ENCODE measurements at places on chromosomes 13 and 19. TPM values are rescaled to one million over a fixed set of nuclear protein-coding genes. Genes with fewer than 3 reads are reported as not detected.

The CEBPA gene
- total RNA-seq = 6.1 TPM

The ZNF284 gene
- 2.7 TPM for total RNA-seq

The CEACAM16 gene
- total RNA-seq = not detected

- DNase-seq = no peak
These were observed 79.9 kb downstream of the FREM2 start for GRCh38 chr13:38766799-38767198.

DNA sequence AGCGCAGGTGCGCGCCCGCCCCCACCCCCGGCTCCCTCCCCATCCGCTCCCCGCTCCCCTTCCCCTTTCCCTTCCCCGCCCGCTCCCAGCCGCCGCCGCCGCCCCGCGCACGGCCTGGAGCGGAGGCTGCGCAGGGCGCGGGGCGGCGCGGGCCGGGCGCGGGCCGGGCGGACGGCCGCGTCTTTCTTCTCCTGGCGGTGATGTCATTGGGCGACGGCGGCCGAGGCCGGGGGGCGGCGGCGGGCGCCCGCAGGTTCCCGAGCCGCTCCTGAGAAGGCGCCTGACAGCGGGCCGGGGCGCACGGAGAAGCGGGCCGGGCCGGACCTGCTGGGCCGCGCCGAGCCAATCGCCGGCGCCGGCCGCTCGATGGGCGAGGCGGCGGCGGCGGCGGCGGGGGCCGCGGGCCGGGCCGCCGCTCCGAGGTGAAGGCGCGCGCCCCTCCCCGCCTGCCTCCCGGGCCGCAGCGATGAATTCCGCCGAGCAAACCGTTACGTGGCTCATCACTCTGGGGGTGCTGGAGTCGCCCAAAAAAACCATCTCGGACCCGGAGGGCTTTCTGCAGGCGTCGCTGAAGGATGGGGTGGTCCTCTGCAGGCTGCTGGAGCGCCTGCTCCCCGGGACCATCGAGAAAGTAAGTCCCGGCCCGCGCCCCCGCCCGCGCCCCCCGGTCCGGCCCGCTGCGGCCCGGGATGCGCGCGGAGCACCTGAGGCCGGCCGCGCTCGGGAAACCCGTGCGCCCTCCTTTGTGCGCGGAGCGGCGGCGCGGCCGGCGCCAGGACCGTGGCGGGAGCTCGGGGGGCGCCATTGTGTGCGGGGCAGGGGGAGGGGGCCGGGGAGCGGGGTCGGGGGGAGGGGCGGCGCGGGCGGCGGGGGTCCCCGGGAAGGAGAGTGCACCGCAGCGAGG is at the start of gene ARHGEF7:
TSS of gene ARHGEF7 (plus strand) at position 250 of the 904 bp plus-strand sequence. CDS start at position 467, 217 bp downstream.
- no peak for DNase-seq

DNA sequence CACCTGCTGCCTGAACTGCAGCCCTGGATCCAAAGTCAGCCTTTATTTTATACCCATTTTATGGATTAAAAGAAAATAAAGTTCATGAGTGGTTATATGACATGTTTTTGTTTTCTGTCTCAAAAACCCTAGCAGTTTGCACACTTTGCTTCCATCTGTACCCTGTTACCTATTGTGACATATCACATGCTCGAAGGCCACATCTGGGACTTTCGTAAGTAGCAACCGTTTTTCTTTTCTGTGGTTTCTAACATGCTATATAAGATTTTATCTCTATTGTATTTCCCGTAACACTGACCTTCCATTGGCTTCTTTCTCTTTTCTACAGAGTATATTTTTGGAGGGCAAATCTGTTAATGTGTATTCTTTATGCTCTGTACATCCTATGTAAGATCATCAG is 1007.2 kb downstream of the PCDH9 start:
- no peak for DNase-seq

DNA sequence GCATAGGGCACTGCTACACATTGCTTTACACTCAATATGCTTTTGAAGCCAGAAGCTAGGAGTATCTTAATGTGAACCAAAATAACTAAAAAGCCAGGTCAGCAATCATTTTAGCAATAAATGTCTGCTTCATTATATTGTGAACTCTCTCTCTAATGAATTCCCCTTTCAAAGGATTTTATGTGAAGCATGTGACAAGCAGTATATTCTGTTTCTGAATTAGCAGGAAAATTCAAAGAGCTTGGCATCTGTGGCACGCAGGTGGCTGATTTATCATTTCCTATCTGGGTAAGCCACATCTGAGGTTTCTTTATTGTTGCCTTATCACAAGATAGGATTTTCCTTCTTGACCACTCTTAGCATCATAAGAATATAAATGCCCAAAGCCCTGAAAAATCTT is 56.8 kb upstream of the KLF12 start:
- DNase-seq = no peak

DNA sequence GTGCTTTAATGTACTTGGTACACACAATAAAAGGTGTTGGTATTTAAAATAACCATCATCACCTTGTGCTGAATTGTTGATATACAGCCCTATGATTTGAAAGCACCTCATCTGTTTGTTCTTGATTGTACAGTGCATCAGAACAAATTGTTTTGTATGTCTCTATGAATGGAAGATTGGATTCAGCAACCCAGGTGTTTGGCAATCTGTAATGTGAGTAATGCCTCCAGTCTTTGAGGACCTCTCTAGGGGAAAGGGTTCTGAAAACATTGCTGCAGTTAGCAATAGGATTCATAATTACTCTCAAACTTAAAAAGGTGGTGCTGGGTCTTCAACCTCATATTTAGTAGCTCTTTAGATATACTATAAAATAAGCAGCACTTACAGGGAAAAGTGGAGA is 341.8 kb downstream of the OXGR1 start:
- DNase-seq = no peak

GRCh38 chr13:107641574-107641973 is 573.8 kb downstream of the LIG4 start:
- DNase-seq = no peak

GRCh38 chr13:26941345-26942174 is 181.0 kb upstream of the GPR12 start:
- DNase-seq = no peak

GRCh38 chr19:43779147-43779819 is 1.5 kb downstream of the KCNN4 start:
- DNase-seq = no peak
